Omental fat pad (tissue), 4 donors: ENCODE measurements at places on chromosomes 6 and 20. TPM values are rescaled to one million over a fixed set of nuclear protein-coding genes. Genes with fewer than 3 reads are reported as not detected.

- DNase-seq = no peak
Measured at GRCh38 chr6:2432292-2432691, 186.9 kb upstream of the GMDS start.

GRCh38 chr20:6663751-6664388, 103.6 kb upstream of the BMP2 start:
- DNase-seq = no peak

GRCh38 chr20:48619126-48620101, 208.4 kb downstream of the PREX1 start:
- no peak for DNase-seq

DNA sequence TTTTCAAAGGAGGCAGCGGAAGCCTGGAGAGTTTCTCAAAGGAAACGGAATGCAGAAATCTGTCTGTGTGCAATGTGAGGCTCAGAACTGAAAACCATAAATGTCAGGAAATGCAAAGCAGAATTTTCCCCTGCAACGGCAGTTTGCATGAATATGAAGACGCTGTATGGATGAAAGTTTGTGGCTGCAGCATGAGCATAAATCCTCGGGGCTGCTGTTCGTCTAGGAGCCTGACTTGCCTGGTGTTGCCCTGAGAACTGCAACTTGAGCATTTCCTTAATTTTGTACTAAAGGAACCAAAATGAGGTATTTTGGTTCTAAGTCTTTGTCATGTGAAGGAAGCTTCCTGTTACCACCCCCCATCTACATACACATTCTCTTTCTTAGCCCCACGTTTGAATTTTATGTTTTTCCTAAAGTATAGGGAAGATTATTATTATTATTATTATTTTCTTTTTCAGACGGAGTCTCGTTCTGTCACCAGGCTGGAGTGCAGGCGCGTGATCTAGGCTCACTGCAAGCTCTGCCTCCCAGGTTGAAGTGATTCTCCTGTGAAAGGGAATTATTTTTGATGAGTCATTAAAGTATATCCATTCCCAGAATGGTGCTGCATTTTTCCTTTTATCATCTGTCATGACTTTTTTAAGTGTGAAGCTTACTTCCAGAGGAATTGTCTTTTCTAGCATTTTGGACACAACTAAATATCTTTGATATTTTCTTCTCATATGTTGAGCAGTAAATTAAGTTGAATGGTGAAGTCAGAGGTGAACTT, 33.1 kb downstream of the MTHFD1L start:
- no peak for DNase-seq

DNA sequence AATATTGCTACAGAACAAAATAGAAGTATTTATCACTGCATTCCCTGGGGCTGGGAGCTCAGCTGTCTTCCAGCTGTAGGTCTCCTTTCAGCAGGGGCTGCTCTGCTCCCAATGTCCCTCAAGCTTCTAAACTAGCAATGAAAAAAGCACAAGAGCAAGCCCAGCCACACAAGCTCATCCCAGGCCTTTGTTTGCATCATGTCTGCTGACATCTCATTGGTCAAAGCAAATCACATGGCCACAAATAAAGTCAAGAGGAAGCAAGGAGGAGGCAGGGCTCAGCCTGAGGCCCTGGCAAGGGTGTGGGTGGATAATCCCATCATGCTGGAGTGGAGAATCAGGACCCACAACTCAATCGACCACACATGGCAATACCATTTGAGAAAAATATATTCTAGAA, 2.2 kb upstream of the BFSP1 start:
- no peak for DNase-seq

GRCh38 chr6:28618898-28619555, 93.3 kb downstream of the GPX5 start:
- no peak for DNase-seq

GRCh38 chr6:90891355-90891754, 304.5 kb upstream of the MAP3K7 start:
- no peak for DNase-seq

- no peak for DNase-seq
Measured at GRCh38 chr6:26597821-26598220, 1.1 kb downstream of the ABT1 start.

- no peak for DNase-seq
Measured at GRCh38 chr6:37047689-37048402, 42.4 kb downstream of the FGD2 start.

DNA sequence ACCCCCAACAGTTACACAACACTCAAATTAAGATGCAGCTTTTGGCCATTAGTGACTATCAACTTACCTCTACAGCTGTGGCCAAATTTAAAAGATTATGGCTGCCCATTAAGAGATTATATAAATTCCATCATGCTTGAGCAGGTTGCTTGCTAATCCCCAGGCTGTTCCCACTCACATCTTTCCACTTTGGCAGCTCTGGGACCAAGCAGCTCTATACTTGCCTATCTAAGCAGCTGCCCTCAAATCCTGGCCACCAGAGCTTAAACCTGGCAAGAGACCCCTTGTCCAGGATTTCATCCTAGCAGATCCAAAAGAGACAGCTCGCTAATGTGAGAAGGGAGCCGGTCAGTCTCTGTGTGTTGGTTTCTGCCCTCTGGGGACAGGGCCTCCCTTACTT, 127.9 kb downstream of the SLC23A2 start:
- DNase-seq = no peak

DNA sequence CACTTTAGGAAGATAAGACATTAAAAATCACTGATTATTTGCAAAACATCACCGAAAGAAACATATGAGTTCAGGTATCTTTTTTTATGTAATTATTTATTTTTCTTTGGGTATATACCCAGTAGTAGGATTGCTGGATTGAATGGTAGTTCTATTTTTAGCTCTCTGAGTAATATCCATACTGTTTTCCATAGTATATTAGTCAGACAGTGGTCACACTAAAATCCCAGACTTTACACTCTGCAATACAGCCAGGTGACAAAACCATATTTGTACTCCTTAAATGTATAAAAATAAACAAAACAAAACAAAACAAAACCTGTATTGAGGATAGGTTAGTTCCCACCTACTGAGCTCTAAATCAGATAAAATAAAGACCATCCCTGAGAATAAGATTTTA, 1024.3 kb upstream of the EYS start:
- DNase-seq = no peak

- DNase-seq = no peak
Measured at GRCh38 chr6:106553440-106553839, 75.9 kb downstream of the RTN4IP1 start.

DNA sequence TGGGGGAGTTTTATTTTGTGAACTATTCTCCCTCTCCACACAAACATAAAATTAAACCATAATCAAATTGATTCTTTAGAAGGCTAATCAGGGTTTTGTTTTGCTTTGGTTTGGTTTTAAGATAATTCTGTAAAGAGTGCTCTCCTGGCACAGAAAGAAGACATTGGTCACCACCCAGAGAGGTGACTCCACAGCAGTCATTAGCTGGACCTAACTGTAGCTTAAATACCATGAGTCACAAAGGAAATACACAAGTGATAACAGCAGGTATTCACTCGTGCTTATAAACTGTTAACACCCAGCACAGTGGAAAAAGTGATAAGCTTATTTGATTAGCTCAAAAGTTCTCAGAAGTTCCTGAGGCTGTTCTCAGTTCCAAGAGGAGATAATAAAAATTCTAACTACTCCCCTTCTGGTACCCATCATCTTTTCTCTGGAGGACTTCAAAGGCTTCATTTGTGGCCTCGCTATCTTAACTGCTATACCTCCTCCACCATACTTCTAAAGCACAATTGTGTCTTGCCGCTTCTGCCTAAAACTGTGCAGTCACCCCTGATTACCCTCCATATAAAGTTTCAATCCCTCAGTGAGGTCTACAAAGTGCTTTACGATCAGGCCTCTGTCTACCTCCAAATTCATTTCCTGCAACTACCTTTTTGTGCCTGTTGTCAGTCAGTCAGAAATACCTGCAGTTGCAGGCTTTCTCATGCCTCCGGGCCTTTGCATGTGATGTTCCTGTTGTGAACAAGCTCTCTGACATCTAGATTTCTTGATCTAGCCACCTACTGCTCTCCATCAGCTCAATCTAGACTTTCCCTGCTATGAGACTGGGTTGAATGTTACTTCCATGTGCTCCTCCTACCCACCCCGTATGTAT, 201.1 kb downstream of the SAMD5 start:
- DNase-seq = no peak

The LBP gene
- total RNA-seq = 0.95 TPM

The DEFB124 gene
- total RNA-seq = 2.7 TPM

The SLC32A1 gene
- total RNA-seq = not detected

The RNF39 gene
- 1.7 TPM for total RNA-seq

The SLC35A1 gene
- 15.1 TPM for total RNA-seq

The CST8 gene
- not detected for total RNA-seq

The PPIL6 gene
- 7.4 TPM for total RNA-seq

The JAG1 gene
- total RNA-seq = 95.5 TPM

The NINL gene
- total RNA-seq = 8.6 TPM

The CD93 gene
- total RNA-seq = 43.8 TPM
